ENCODE measurements at places on chromosomes 7 and 10.

GRCh38 chr7:97801108-97801507 is 69.2 kb downstream of the TAC1 start:
- DNase-seq, result no peak

GRCh38 chr10:24255881-24256311 is 47.0 kb downstream of the KIAA1217 start:
- DNase-seq, result no peak

DNA sequence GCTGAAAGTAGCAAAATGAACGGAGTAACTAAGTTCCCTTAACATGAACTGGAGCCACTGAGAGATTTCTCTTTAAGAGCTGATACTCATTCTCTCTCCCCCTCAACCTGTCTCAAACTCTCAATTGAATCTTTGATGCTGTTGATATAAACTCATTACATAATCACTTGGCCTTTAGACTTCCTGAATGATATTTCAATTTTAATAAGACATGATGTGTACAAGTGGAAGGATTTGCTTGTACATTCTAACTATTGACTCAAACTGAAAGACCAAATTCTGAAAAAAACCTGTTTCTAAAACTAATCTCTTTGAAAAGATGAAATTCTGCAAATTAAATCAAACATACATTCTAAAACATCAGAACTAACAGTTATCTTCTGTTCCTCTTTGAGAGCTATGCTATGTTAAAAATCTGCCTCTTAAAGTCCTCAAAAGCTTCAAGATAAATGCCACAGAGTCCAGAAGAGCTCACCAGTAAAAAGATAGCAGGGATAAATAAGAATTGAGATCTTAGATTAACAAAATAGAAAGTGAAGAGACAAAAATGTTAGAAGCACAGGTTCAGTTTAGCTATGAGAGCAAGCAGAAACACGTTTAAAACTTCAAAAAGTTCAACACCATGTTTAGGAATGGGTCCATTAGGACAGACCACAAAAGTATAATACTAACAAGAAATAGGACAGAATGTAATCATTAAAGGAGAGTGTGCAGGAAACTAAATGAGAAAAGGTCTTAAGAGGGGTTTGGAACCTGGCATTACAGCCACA is 46.1 kb downstream of the TNPO3 start:
- no peak for DNase-seq

DNA sequence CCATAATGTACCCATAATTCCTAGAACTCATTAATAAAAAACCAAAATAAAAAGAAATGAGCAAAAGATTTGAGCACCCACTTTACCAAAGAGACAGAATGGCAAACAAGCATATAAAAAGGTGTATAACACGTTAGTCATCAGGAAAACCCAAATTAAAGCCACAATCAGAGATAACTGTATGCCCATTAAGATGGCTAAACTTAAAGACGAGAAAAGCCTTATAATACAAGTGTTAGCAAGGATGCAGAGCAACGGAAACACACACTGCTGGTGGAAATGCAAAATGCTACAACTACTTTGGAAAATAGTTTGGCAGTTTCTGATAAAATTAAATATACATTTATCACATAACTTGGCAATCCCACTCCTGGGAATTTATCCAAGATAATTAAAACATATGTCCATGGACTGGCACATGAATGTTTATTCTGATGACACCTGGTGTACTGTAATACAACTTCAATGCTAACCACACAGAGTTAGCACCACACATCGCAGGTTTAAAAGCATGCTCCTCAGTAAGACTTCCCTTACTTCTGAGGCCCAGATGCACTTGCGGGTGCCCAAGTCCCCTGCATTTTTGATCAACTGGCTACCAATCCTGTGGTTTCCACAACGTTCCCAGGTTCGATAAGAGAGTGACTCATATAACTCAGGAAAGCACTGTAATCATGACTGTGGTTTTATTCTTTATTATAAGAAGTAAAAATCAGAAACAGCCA is 158.6 kb downstream of the SNX13 start:
- DNase-seq, result no peak

- no peak for DNase-seq
Measured at GRCh38 chr10:132297526-132297925, 10.2 kb downstream of the STK32C start.

DNA sequence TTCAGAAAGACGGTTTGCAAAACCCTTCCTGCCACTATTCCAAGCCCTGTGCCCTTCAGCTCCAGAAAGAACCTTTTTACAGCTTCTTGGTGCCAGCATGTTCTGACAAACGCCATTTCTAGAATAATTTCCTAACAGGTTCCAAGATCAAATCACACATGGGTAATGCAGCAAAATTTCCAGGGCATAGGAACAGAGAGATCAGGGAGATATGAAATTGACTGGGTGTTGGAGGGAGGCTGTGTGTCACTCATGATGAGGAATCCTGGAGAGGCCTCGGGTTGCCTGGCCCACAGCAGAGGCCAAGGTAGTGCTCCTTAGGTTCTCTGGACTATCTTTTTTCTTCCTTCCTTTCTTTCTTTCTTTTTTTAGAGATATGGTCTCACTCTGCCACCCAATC is 29.5 kb downstream of the RAB19 start:
- no peak for DNase-seq

- DNase-seq, result no peak
Measured at GRCh38 chr7:45702751-45703150, 128.6 kb downstream of the ADCY1 start.

GRCh38 chr7:69699931-69700330 is 101.7 kb downstream of the AUTS2 start:
- DNase-seq, result no peak

DNA sequence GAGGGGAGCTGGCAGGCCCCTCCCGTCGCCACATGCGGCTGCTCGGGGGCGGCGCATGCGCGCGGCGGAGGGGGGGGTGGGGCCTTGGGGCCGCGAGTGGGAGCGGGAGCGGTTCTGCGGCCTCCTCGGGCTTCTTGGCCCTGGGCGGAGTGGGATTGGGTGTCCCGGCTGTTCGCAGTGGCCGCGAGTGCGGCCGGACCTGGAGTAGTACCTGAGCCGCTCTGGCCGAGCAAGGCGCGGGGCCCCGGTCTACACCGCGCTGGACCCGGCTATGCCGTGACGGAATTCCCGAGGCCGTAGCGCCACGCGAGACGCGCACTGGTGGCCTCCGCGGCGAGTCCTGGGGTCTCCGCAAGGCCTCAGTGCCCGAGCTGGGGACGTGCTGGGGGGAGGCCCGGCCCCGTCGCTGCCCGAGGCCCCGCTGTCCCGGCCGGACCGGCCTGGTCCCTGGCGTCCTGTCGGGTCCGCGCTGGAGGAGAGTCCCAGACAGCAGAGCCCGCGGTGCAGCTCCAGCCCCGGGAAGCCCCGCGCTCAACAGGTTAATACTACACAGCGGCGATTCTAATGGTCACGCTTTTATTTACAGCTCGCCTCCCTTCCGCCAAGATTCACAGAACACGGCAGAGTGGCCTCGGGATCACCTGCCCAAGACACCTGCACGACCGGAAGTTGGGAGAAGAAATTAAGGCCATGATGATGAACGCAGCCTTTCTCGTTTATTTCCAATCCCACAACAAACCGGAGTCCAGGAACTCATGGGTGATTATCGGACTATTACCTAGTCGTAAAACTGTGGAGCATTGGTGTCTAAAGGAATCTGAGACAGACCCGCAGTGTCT is 671 bp upstream of the PAXIP1 start:
- peak; percentile 83 for DNase-seq

DNA sequence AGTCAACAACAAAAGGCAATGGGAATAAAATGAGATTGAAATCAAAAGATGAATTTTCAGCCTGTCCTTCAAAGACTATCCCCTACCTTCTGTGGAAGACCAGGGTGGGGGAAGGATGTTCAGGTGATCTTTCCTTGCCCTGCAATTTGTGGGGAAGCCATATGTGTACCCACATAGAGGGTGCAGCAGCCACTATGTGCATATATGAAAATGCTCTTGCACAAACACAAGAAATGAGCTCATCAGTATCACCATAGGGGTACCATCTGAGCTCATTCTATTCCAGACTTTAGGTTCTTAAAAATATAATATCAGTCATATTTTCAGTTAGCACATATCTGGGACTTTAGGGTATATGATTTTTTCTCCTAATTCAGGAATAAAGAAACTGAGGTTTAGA is 17.7 kb downstream of the GIMAP5 start:
- no peak for DNase-seq

DNA sequence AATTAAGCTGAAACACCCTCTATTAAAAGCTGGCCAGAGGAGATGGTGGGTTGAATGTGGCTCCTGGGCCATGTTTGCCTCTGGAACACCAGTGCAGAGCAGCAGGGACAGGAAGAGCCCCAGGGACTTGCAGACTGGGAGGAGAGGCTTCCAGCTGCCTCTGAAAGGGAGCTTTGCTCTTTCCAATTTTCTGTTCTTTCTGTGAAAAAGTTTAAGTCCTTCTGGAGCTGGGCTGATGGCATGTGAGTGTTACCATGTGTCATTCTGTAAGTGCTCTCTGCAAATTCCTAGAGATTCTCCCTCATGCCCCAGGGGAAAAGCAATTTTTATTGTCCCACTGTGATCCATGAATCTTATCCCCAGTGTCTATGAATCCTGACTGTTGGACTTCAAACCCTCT is 112.8 kb upstream of the LANCL2 start:
- DNase-seq, result no peak

DNA sequence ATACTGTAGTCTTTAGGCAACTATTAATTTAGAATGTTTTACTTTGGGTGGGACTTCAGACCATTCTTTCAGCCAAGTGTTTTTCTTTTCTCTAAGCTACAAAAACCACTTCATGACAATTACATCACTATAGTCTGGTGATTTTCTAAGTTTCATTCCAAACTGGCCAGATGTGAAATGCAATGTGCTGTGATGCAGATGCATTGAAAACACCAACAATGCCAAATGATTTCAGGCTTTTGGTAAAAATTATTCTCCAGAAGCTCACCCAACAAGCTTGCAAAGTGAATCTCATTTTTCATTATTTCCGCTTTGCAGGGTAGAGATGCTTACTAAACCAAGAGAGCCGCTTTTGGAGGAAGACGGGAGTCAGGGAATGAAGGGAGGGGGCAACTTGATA is 118.4 kb upstream of the ANK3 start:
- no peak for DNase-seq

DNA sequence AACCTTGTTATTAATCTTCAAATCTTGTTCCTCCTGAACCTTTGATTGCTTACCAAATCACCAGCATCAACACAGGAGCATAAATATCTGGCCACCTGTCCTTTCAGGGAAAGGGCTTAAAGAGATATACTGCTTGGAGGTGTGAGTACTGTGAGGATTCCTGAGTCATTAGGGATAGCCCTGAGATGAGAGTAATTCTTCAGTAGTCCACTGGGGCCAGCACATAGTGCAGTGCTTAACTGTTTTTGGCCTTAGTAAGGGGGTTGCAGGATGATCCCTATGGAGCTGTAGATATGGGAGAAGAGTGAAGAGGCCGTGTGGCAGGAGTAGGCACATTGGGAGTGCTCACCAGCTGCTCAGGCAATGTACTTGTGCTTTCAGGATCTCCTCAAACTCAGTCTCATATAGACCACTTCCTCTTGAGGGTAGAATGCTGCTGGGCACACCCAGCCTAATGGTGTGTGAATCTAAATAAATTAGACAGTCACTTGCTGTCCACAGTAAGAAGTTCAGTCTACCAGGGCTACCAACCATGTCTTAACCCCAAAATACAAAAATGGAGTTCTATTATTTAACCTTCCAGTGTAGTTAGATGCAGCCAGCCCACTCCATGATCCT is 26.5 kb upstream of the GPR141 start:
- no peak for DNase-seq

DNA sequence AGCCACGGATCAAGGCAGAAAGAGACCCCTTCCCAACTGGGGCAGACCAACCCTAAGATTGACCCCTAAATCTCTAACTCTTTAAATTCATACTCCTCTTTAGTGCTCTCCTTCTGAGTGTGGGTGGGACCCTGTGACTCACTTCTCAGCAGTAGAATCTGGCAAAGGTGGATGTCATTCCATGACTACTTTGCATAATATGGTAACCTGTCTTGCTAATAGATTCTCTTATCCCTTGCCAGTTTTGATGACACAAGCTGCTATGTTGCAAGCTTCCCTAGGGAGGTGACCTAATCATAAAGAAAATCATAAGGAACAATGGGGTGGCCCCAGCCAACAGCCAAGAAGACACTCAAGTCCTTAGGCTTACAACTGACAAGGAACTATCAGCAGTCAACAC is 155.4 kb upstream of the VWC2 start:
- no peak for DNase-seq

DNA sequence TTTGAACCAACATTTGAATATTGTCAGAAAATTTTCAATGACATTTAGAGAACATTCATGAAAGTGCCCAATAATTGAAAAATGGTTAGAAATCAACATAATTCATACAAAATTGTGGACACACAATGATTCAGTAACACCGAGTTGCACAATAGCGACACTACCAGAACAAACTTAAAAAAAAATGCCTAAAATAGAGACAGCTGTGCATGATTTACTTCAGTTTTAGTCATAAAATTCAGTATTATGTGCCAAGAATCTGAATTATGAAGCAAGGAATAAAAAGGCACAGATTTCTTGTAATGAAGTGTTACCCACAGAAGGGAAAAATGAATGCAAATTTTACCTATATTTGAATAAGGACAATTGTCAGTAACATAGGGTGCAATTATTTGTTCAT is 396.0 kb downstream of the SEMA3D start:
- DNase-seq, result no peak

- no peak for DNase-seq
Measured at GRCh38 chr7:137996871-137997270, 5.0 kb downstream of the CREB3L2 start.

- peak; percentile 35 for DNase-seq
Measured at GRCh38 chr7:39414224-39415035, 151.8 kb upstream of the YAE1 start.

DNA sequence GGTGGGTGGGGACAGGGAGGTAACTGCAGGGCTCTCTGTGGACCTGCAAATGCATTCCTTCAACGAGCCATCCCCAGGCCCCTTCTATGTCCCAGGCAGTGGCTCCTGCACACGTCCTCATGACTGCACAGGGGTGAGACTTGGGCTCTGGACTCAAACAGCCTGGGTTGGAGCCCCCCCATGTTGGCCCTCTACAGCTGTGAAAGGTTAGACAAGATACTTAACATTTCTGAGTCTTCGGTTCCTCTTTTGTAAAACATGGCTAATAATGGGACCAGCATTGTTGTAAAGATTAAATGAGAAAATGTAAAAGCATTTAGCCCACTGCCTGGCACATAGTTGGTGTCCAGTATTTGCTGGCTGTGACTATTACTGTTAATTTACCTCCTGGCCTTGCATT is 41.8 kb downstream of the CHST3 start:
- DNase-seq, result no peak

GRCh38 chr10:90328459-90328858 is 529.4 kb downstream of the HTR7 start:
- DNase-seq, result no peak

DNA sequence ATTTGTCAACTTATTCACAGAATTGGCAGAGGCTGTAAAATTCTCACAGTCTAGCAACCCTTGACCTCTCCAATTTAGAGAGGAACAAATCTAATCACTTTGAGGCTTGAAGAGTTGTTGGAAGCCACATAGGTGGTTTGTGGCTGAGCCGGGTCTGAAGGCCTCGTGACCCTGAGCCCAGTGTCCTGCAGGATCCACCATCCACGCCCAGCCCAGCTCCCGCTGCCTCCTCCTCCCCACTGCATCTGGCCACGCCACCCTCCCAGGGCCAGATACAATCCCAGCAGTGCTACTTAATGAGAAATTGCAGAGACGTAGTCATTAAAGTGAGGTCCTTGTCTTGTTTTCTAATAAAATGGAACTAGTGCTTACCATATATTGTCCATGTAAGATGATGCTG is 81.4 kb upstream of the SHH start:
- DNase-seq, result no peak
